ENCODE measurements at places on chromosomes 5 and 9. TPM values are rescaled to one million over a fixed set of nuclear protein-coding genes. Genes with fewer than 3 reads are reported as not detected.

Gene SNX24
- total RNA-seq = 6.7 TPM

Gene GRHPR
- total RNA-seq = 95.3 TPM

Gene PCDHGB6
- 8.0 TPM for total RNA-seq

Gene FBP1
- 39.9 TPM for total RNA-seq

Gene ADAMTS19
- 1.3 TPM for total RNA-seq

Gene CKMT2
- 4.9 TPM for total RNA-seq

Gene F2R
- 2.3 TPM for total RNA-seq

Gene MYMK
- total RNA-seq = not detected

Gene IFNB1
- total RNA-seq = not detected

Gene TUSC1
- 24.4 TPM for total RNA-seq

Gene BICD2
- 16.1 TPM for total RNA-seq

Gene F2RL2
- total RNA-seq = not detected

GRCh38 chr5:125700380-125700861 is 722.8 kb upstream of the GRAMD2B start:
- H3K27ac ChIP-seq = peak overlapping the region; percentile 73
- peaks cover 34% of the 10 kb centered on the region for H3K4me1 ChIP-seq
- DNase-seq = peak; percentile 15
- H3K4me3 ChIP-seq = no peak overlapping the region

DNA sequence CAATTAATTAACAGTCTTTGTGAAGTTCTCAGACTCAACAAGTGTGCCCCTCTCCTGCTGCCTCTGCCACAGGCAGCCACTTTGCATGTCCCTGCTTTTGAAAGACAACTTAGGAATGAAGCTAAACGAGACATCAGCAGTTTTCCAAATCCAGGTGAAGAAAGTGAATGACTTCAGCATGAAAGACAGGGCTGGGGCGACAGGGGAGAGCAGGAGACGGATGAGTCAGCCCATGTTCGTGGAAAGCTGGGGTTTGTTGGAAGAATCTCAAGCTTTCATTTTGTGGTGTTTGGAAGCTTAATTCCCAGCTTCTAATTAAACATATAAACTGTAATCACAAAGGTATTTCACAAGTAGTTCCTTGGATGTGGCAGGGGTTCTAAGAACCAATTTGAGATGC is 207.8 kb upstream of the MAP3K1 start:
- DNase-seq = no peak
- H3K4me1 ChIP-seq = no peaks in the 10 kb centered on the region
- H3K27ac ChIP-seq = no peak overlapping the region
- no peak overlapping the region for H3K4me3 ChIP-seq

- no peak overlapping the region for H3K4me3 ChIP-seq
- H3K27ac ChIP-seq = no peak overlapping the region
- H3K4me1 ChIP-seq = peaks cover 7% of the 10 kb centered on the region
These were observed 4.8 kb upstream of the SREK1 start for GRCh38 chr5:66139318-66139712.

- no peak overlapping the region for H3K27ac ChIP-seq
- H3K36me3 ChIP-seq = no peaks in the 10 kb centered on the region
- H3K4me3 ChIP-seq = no peak overlapping the region
- DNase-seq = no peak
- H3K27me3 ChIP-seq = no peaks in the 10 kb centered on the region
- H3K4me1 ChIP-seq = peaks cover 13% of the 10 kb centered on the region
These were observed 142.0 kb downstream of the ZNF608 start for GRCh38 chr5:124604419-124604818.

DNA sequence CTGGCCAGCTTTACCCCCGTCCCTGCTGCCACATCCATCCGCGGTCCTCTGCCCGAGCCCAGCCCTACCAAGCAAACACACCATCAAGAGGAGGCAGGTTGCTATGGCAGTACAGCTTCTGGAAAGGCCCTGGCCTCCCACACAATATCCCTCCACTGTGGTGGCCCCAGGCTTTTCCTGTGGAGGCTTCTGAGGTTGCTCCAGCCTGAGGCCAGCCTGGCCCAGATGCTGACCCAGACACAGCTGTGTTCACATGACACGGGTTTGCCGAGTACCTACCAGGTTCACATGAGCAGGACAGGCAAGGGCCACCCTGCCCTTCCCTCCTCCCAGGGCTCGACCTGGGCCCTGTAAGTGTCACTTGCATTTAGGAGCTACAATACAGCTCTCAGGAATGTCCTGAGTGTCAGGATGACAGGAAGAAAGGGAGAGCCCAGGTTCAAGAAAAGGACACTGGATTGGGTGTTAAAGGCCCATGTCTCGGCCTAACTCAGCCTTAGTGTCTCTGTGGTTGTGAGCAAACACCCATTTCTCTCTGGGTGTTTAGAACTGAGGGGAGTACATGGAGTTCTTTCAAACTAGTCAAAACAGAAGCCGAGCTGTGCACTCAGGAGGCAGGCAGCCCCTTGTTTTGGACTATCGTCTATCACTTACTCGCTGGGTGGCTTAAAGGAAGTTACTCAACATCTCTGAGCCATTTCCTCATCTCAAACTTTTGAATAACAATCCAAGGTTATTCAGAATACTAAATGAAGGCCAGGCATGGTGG is 40.2 kb downstream of the NAIF1 start:
- H3K4me3 ChIP-seq = no peak overlapping the region
- H3K4me1 ChIP-seq = no peaks in the 10 kb centered on the region
- no peak overlapping the region for H3K27ac ChIP-seq
- no peaks in the 10 kb centered on the region for H3K27me3 ChIP-seq
- no peaks in the 10 kb centered on the region for H3K36me3 ChIP-seq
- DNase-seq = no peak

DNA sequence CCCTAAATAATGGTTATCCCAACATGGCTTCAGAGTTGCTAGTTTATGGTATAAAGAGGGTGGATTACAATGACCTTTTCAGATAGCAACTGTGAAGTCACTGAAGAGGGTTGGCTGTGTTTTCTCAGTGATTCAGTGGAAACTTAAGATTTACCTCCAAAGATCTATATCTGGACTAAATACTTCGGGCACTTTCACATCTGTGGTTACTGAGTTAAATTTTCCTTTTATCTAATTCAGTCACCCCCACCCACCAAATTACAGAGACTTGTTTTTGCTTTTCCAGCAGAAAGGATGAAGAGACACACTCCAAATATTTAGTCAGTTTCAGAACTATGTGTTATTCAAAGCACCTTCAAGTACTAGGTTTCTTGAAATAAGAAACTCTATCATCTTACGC is 573.2 kb downstream of the CCDC171 start:
- no peaks in the 10 kb centered on the region for H3K27me3 ChIP-seq
- H3K27ac ChIP-seq = no peak overlapping the region
- no peak overlapping the region for H3K4me3 ChIP-seq
- DNase-seq = no peak
- no peaks in the 10 kb centered on the region for H3K36me3 ChIP-seq

DNA sequence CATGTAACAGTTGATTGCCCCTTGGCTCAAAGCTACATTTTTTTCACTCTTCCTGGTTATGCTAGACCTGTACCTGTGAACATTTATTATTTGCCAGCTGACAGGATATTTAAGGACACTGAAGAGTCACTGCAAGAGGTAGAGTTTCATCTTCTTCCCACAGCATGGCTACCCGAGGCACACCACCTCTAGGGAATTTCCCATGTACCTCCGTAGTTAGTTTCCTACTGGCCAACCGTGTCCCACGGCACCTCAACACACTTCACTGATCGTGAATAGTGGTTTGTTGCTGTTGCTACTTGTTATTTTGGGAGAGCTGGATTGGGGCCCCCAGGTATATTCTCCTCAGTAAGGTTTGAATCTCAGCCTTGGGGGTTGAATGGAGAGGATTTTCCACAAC is 648.6 kb downstream of the SEMA5A start:
- no peaks in the 10 kb centered on the region for H3K27me3 ChIP-seq
- no peak overlapping the region for H3K4me3 ChIP-seq
- no peaks in the 10 kb centered on the region for H3K4me1 ChIP-seq
- no peaks in the 10 kb centered on the region for H3K36me3 ChIP-seq
- H3K27ac ChIP-seq = no peak overlapping the region

- no peak for DNase-seq
- H3K4me1 ChIP-seq = no peaks in the 10 kb centered on the region
- H3K36me3 ChIP-seq = no peaks in the 10 kb centered on the region
These were observed 31.2 kb downstream of the SEMA4D start for GRCh38 chr9:89466451-89467277.

GRCh38 chr9:35892051-35892450 is 14.0 kb upstream of the HRCT1 start:
- no peaks in the 10 kb centered on the region for H3K27me3 ChIP-seq
- H3K4me1 ChIP-seq = no peaks in the 10 kb centered on the region
- no peak for DNase-seq
- H3K36me3 ChIP-seq = no peaks in the 10 kb centered on the region

GRCh38 chr9:95481000-95481399 is 35.8 kb downstream of the PTCH1 start:
- no peak overlapping the region for H3K4me3 ChIP-seq
- no peaks in the 10 kb centered on the region for H3K36me3 ChIP-seq
- peaks cover 27% of the 10 kb centered on the region for H3K4me1 ChIP-seq
- DNase-seq = no peak

GRCh38 chr9:71741926-71742648 is 26.2 kb downstream of the CEMIP2 start:
- H3K4me3 ChIP-seq = no peak overlapping the region
- no peak for DNase-seq
- no peaks in the 10 kb centered on the region for H3K36me3 ChIP-seq

GRCh38 chr5:171520300-171521174 is 101.1 kb downstream of the FGF18 start:
- no peaks in the 10 kb centered on the region for H3K36me3 ChIP-seq
- no peak overlapping the region for H3K27ac ChIP-seq
- no peak overlapping the region for H3K4me3 ChIP-seq
- H3K4me1 ChIP-seq = no peaks in the 10 kb centered on the region
- H3K27me3 ChIP-seq = no peaks in the 10 kb centered on the region

- H3K36me3 ChIP-seq = no peaks in the 10 kb centered on the region
- no peak for DNase-seq
- H3K4me3 ChIP-seq = no peak overlapping the region
- H3K27ac ChIP-seq = no peak overlapping the region
These were observed 46.3 kb downstream of the AOPEP start for GRCh38 chr9:94772639-94773303.

- H3K4me3 ChIP-seq = no peak overlapping the region
- no peaks in the 10 kb centered on the region for H3K4me1 ChIP-seq
- H3K36me3 ChIP-seq = no peaks in the 10 kb centered on the region
These were observed 107.4 kb downstream of the ZNF462 start for GRCh38 chr9:106970219-106970975.

- H3K36me3 ChIP-seq = no peaks in the 10 kb centered on the region
- no peak overlapping the region for H3K27ac ChIP-seq
- no peak overlapping the region for H3K4me3 ChIP-seq
- no peak for DNase-seq
These were observed 51.1 kb upstream of the ATP10B start for GRCh38 chr5:160903076-160903475.

- H3K36me3 ChIP-seq = no peaks in the 10 kb centered on the region
- H3K4me3 ChIP-seq = no peak overlapping the region
- no peak overlapping the region for H3K27ac ChIP-seq
- peaks cover 17% of the 10 kb centered on the region for H3K4me1 ChIP-seq
- H3K27me3 ChIP-seq = no peaks in the 10 kb centered on the region
These were observed 977 bp upstream of the DPP7 start for GRCh38 chr9:137115394-137116026.

DNA sequence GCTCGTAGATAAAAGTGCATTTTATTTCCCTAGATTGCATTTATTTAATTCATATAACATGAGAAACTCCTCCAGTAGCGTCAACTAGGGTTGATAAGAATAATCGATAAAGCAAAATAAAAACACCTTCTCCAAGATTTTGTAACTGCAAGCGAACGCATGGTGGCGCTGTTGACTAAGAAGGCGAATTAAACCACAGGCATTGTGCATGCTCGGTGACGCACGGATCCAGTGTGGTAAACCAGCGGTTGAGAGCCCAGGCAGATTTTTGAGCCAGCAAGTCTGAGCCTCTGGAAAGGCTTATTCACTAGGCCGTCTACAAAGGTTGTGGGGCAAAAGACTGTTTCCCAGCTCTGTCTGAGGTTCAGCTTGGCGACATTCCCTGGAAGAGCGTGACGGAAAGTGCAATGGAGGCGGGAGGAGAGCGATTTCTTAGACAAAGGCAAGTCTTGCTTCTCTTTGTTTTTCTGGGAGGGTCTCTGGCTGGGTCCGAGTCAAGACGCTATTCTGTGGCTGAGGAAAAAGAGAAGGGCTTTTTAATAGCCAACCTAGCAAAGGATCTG is at the start of gene PCDHB3:
PCDHB3 (plus strand) TSS at position 231 of the 563 bp plus-strand sequence; CDS start at position 408, 177 bp downstream.
- H3K4me1 ChIP-seq = no peaks in the 10 kb centered on the region
- no peak within 1 kb of the TSS for H3K4me3 ChIP-seq
- H3K27ac ChIP-seq = no peak within 1 kb of the TSS
- no peaks in the 10 kb centered on the region for H3K36me3 ChIP-seq

DNA sequence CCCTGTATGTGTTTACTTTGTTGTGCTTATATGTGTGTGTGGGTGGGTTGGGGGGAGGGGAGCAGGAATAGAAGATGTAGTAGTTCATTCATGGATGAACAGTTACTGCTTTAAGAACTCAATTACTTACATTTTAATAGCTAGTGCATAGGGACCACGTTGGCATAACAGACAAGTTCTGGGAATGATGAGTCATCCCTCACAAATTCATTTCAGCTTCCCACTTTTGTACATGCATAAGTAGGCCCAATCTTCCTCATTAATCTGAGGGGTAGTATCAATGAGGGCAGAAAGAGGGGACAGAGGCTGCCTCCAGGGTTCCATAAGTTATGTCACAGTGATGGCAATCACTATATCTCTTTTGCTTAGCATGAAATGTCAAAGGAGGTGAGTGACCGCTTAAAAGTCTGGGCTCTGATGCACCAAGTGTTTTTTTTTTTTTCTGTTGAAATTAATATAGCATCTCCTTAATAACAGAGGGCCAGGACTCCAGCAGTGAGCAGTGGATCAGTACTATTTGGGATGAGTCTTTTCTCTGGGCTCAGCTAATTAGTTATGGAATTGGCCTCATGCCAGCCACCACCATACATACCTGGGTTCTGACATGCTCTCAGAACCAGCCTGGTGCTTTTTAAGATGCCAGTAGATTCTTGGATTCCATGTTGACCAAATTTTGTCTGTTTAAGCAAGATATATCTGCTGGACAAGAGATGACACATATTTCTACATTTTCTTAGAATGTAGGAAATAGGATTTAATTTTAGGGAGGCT is 37.1 kb downstream of the PRDM6 start:
- no peaks in the 10 kb centered on the region for H3K4me1 ChIP-seq
- DNase-seq = no peak
- H3K27me3 ChIP-seq = no peaks in the 10 kb centered on the region
- no peak overlapping the region for H3K4me3 ChIP-seq
- H3K27ac ChIP-seq = no peak overlapping the region

Data from body of pancreas (tissue), 4 donors.